Thoracic aorta (tissue), 2 donors: ENCODE measurements at places on chromosomes 7 and 10.

DNA sequence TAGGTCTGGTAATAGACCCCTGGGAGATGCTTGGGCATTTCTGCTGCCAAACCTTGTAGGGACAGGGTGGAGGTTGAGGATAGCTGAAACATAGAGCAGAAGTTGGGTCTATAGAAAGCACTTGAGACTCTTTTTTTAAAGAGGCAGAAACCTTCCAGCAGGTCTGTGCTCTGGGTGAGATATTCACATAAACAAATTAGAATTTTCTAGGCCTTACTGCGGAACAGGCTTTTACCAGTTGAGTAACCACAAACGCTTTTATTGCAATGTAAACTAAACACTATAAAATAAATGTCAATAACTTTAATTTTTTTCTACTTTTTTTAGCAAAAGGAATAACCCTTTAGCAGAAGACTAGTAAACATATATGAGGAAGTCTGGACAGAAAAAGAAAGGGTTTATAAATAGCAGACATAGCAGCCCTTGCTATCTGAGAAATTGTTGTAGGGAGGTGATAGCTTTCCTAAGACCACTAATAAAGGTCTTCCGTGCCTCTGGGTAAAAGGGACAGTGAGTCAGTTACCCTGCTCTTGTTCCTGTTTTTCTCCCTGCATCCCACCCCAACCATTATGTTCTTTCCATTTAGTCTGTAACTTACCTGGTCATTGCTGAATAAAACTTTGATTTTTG, 38.7 kb downstream of the CACNB2 start:
- peaks cover 14% of the 10 kb centered on the region for H3K4me1 ChIP-seq
- DNase-seq: no peak
- peak overlapping the region; percentile 61 for H3K4me3 ChIP-seq
- H3K27me3 ChIP-seq: no peaks in the 10 kb centered on the region

GRCh38 chr7:2512713-2513112, 6.9 kb upstream of the LFNG start:
- no peaks in the 10 kb centered on the region for H3K27me3 ChIP-seq
- no peak for DNase-seq
- H3K27ac ChIP-seq: no peak overlapping the region
- H3K4me1 ChIP-seq: peaks cover 6% of the 10 kb centered on the region

DNA sequence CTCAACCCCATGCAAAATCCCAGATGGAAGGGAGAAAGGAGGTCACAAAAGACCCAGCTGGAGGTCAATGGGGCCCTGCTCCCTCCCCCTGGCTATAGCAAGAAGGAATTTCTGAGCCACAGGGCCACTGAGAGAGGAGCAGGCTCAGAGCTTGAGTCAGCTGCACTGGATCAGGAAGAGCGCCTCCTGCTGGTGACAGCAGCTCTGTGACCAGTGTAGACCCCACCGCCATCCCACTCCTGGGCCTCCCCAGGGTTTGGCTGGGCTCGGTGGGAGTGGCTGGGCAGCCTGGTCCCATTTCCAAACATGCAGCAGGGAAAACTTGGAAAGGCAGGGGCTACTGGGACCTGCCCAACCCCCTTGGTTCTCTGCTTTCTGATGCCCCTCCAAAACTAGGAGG, 31.5 kb upstream of the PRLHR start:
- H3K4me1 ChIP-seq: peaks cover 5% of the 10 kb centered on the region
- no peaks in the 10 kb centered on the region for H3K27me3 ChIP-seq
- no peak overlapping the region for H3K27ac ChIP-seq
- no peaks in the 10 kb centered on the region for H3K36me3 ChIP-seq

DNA sequence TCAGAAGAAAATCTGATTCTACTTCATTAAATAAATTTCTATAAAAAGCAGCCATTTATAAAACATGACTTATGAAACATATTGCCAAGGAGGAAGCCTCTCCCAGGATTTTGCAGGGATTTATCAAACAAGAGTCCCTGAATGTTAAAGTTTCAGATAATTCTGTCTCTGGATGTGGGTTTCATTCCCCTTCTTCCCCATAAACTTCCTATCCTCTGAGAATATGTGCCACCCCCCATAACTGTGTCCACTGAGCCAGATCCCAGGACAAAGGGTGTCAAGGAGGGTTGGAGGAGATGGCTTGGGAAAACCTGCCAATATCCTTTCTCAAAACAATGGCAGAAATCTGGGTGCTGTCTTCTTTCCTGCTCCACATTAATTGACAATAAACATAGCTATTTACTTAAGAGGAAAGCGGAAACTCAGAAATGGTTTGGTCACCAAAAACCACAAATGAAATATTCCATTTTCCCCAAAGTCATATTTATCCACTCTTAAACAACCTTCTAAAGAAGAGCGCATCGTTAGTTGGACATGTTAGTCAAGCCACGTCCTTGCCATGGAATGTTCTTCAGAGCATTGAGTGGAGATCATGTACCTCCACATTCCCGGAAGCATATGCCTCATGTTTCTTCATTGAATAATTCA, 54.3 kb upstream of the AKR1E2 start:
- peak overlapping the region; percentile 79 for H3K27ac ChIP-seq
- no peak for DNase-seq

DNA sequence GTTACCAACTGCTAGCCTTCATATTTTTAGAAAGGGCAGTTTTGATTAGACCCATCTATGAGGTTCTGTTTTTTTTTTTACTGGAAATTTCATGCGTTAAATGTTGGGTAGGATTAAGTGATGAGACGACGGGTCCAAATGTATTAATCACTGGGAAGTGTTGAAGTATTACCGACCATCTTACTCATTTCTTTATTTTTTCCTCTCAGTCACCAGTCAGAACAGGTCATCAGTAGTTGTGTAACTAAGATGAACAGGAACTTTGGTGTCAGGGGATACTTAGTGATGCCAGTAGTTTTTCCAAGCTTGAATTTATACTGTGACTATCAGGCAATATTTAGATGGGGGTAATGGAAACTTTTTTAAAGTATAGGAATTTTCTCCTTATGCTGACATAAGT, 14.2 kb downstream of the TFAM start:
- DNase-seq: no peak
- H3K36me3 ChIP-seq: peaks cover 6% of the 10 kb centered on the region
- H3K4me1 ChIP-seq: no peaks in the 10 kb centered on the region
- no peak overlapping the region for H3K4me3 ChIP-seq
- H3K27ac ChIP-seq: no peak overlapping the region
- H3K27me3 ChIP-seq: no peaks in the 10 kb centered on the region

GRCh38 chr10:13168781-13169180, 7.4 kb downstream of the MCM10 start:
- H3K36me3 ChIP-seq: no peaks in the 10 kb centered on the region
- no peak overlapping the region for H3K4me3 ChIP-seq
- no peaks in the 10 kb centered on the region for H3K27me3 ChIP-seq
- H3K27ac ChIP-seq: no peak overlapping the region

DNA sequence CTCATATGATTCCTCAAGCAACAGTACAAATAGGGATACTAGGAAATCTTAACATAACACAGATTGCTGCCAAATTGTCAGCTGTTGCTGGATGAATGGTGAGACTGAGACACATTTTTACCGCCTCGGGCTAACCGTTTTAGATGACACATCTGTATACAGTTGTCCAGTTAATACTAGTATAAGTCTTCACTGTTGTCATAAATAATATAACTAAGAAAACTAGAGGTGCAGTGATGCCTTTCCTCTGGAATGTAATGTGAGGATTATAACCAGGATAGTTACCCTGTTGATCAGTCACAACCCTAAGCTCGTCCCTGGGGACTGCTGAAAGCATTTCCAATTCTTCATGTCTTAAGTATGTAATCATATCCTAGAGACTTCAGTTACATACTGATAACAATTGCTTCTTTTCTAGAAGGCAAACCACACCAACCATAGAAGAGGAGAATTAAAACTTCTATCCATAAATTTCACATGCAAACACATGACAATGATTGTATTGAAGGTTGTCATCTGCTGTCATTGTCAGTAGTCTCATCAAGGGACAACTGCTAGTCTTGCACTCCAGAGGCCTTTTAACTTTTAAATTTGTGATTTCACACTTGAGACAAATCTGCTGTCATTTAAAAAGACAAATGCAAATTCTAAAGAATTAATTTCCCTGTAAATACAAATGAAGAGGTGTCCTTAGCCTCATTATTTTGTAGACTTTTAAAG, 100.4 kb upstream of the SEMA3D start:
- no peak for DNase-seq
- H3K27ac ChIP-seq: no peak overlapping the region
- no peaks in the 10 kb centered on the region for H3K4me1 ChIP-seq
- H3K36me3 ChIP-seq: no peaks in the 10 kb centered on the region
- no peaks in the 10 kb centered on the region for H3K27me3 ChIP-seq

DNA sequence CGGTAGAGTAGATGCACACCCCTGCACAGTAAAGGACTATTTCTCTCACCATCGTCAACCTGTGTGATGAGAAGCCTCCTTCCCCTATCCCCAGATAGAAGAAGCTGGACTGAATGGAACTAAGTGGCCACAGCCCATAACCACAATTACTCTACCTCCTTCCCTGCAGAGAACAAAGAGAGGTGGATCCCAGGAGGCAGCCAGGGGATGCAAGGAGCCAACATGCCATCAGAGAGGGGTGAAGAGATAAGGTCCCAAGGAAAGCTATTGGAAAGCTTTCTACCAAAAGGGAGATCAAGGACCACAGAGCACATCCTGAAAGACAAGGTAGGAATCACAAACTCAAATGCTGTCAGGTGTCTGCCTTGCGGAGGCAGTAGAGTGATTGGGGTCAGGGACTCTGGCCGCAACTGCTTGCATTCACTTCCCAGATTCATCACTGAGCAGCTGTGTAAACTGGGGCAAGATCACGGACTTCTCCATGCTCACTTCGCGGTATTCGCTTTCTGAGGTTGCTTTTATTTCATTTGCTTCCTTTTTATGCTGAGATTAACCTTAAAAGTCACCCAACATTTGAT, 81.6 kb upstream of the MYO3A start:
- no peak overlapping the region for H3K4me3 ChIP-seq
- no peaks in the 10 kb centered on the region for H3K4me1 ChIP-seq
- DNase-seq: no peak
- no peaks in the 10 kb centered on the region for H3K27me3 ChIP-seq

DNA sequence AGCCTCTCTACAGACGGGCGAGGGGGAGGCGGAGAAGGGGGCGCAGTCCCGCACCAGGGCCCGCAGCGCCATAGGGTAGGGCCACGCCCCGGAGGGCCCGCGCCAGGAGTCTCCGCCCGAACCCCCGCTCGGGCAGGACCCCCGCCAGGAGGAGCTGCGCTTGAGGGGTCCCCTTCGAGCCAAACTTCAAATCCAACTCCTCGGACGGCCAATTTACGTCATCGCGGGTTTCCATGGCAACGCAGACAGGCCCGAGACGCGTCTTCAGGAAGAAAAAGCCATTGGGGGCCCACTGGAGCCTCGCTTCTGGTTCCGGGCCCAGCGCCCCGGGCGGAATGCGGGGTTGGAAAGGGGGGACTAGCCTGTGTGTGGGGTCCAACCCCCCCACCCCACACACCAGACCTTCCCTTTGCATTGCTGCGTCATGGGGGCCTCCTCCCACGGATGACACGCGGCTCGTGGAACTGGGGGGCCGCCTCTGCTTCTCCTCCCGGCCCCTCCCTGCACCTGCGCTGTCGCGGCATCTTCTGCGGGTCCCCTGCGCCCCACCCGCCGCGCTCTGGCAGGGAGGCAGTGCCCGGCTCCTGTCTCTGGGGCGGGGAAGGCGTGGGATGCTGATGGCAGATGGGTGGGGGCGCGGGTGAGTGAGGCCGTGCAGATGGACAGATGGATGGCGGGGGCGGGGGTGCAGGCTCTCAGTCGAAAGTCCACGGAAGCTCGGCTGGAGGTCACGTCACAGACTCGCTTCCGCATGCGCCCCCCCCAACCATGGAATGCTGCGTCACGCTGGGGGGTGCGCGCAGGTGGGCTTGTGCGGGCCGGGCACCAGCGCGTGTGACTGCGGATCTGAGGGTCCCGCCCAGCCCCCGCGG, 1.2 kb downstream of the CALY start:
- peaks cover 17% of the 10 kb centered on the region for H3K4me1 ChIP-seq
- no peaks in the 10 kb centered on the region for H3K36me3 ChIP-seq
- peak overlapping the region; percentile 69 for H3K4me3 ChIP-seq
- H3K27me3 ChIP-seq: peaks cover 6% of the 10 kb centered on the region

GRCh38 chr10:103147645-103148044, 45.4 kb downstream of the NT5C2 start:
- no peak for DNase-seq
- peaks cover 74% of the 10 kb centered on the region for H3K4me1 ChIP-seq
- no peak overlapping the region for H3K4me3 ChIP-seq
- no peaks in the 10 kb centered on the region for H3K36me3 ChIP-seq
- H3K27me3 ChIP-seq: no peaks in the 10 kb centered on the region
- no peak overlapping the region for H3K27ac ChIP-seq

DNA sequence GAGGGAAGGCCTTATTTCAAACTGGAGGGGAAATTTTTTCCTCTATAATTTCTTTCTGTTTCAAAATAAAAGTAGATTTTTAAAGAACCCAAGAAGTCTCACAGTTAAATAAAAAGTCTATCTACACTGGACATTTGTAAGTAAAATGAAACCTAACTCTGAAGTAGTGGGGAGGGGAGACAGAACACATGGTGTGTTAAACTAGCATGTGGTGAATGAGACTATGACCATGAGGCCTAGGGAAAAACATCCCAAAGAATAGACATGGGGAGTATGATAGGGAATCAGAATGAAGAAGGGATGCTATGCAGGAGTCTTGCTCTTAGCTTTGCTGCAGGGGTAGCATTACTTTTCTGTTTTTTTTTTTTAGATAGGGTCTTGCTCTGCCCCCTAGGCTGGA, 1061.3 kb upstream of the LRRTM3 start:
- no peaks in the 10 kb centered on the region for H3K27me3 ChIP-seq
- H3K4me3 ChIP-seq: no peak overlapping the region
- H3K4me1 ChIP-seq: no peaks in the 10 kb centered on the region
- no peak overlapping the region for H3K27ac ChIP-seq
- no peak for DNase-seq

DNA sequence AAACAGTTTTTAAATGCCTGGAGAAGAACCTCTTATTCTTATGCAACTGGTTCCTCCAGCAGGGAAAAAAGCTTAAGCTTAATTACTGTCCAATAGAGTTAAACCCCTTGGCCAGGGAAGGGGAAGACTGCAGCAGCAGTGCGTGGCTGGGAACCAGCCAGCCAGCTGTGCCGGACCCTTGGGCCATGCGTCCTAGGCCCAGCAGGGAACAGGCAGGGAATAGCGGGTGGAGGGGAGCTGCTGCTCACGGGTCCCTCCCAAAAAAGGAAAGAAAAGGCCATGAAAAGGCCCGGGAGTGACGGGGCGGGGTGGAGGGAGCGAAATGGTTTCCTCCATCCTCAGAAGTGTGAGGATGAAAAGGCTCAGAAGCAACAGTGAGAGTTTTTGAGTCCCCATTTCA, 35.2 kb upstream of the HECW1 start:
- H3K27me3 ChIP-seq: no peaks in the 10 kb centered on the region
- H3K4me3 ChIP-seq: no peak overlapping the region
- no peaks in the 10 kb centered on the region for H3K36me3 ChIP-seq
- DNase-seq: no peak
- H3K27ac ChIP-seq: no peak overlapping the region
- H3K4me1 ChIP-seq: no peaks in the 10 kb centered on the region
